ENCODE measurements at places on chromosomes 2 and 18.
A peak's percentile ranks its signal among the peaks of the same experiment; 100 is the strongest.

DNA sequence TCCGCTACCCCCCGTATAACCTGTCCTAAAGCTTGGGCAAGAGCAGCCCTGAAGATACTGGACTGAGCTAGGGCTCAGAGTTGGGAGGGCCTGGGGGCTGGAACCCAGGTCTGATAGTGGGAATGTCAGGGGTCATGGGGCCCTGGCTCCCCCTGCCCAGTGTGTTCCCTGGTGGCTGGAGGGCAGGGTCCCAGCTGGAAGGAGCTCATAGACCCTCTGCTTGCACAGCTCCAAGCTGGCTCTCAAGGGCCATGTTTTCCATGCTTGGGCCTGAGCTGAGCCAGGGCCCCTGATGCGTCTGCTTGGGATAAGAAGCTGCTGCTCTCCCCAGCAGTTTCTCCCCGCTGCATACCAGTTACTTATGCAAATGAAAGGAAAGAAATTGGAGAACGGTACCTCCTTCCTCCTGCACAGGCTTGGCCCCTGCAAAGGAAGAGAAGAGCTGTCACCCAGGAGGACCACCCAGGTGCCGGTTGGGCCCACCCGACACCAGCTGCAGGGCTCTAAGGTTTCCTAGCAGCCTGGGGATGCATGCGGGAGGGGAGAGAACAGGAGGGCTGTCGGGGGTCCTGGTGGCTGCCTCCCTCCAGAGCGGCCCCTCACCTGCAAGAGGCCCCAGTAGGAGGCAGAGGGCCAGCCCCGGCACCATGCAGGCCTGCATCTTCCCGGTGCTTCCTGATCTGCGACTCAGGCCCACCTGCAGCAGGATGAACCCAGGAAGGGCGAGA, 628 bp downstream of the OTOS start:
- peak; percentile 71 for DNase-seq

- DNase-seq: no peak
Observed at GRCh38 chr2:237601453-237602116, 11.1 kb upstream of the RAB17 start.

- DNase-seq: no peak
Observed at GRCh38 chr2:184155791-184156190, 442.5 kb upstream of the ZNF804A start.

DNA sequence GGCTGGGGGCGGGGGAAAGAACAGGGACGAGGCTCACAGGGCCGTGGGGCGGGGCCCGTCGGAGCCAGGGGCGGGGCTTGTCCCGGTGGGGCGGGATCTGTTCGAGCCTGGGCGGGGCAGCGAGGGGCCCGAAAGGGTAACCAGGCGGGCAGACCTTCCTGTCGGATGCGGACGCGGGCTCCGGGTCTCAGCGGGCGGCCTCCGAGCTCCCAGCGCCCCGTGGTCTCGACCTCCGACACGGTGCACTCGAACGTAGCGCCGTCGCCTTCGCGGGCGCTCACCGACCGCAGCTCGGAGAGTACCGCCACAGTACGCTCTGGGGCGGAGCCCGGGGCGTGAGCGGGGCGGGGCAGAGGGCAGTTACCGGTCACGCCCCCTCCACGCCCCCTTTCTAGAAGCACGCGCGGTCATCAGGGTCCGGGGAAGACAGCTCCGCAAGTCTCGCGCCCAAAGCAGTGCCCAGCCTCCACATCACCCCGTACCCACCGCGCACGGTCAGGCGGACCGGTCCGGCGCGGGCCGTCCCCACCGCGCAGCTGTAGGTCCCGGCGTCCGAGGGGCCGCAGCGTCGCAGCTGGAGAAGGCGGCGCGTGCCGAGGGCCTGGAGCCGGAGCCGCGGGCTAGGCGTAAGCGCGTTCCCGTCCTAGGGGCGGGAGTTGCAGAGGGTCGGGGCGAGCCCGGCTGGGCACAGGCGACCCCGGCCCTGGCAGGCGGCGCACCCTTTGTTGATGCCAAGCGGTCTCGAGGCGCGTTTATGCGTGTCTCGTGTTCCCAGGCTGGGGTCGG, 8.7 kb downstream of the TMEM198 start:
- peak; percentile 95 for DNase-seq

DNA sequence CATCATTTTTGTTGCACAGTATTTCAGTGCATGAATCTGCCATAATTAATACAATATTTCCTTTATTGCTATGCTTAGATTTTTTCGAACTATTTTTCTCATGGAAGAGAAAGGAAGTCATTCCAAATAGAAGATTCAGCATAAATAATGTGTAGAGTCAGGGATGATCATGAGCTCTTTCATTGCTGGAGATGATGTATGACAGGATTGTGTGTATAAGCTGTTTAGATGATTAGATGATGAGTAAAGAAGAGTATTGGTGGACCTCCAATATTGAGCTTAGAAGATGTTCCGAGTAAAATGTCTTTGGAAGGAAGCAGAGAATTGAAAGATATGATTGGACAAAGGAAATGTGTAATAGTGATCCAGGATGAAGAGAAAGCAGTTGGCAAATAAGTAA, 364.5 kb downstream of the PARD3B start:
- no peak for DNase-seq

DNA sequence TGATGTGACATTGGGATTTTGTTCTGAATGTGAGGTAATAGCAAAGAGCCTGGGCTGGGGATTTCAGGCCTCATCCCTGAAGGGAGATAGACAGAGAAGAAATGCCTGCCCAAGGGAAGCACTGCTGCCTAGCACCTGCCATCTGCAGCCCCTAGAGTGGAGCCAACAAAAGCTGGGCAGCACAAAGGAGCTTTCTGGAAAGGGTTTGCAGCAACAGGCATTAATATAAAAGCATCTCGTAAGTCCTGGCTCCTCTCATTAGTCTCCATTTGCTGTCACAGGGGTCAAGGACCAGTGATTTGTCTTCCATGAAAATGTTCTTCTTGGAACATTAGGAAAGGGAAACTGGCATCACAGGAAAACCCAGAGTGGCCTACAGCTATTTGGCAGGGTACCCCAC, 157.2 kb upstream of the SLC14A2 start:
- DNase-seq: no peak

DNA sequence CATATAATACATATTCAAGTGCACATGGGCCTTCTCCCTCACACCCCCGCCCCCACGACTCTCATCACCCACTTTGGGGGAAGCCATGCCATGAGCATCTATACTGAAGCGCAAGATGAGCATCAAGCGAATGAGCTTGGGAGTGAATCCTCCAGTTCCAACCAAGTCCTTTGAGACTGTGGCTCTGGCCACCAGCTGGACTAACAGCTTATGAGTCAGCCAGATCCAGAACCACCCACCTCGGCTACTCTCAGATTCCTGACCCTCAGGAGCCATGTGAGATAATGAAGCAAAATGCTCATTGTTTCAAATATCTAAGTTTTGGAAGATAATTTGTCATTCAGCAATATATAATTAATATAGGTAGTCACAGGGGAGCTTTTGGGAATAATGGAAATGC, 22.2 kb upstream of the IL1RL1 start:
- no peak for DNase-seq

- no peak for DNase-seq
Observed at GRCh38 chr2:22600156-22600555, 784.8 kb upstream of the KLHL29 start.
